CD4-positive, alpha-beta T cell treated with Interleukin-15 for 4 hours (primary cell): ENCODE measurements at places on chromosomes 7 and 10.
A peak's percentile ranks its signal among the peaks of the same experiment; 100 is the strongest.

DNA sequence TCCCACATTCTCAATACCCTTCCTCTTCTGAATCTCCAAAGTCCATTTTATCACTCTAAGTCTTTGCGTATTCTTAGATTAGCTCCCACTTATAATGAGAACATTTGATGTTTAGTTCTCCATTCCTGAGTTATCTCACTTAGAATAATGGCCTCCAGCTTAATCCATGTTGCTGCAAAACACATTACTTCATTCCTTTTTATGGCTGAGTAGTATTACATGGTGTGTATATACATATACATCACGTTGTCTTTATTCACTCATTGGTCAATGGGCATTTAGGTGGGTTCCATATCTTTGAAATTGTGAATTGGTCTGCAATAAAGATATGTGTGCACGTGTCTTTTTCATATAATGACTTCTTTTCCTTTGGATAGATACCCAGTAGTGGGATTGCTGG is 32.3 kb downstream of the GPR22 start:
- DNase-seq = no peak

- no peak for DNase-seq
Measured at GRCh38 chr7:79837915-79838314, 296.7 kb upstream of the GNAI1 start.

DNA sequence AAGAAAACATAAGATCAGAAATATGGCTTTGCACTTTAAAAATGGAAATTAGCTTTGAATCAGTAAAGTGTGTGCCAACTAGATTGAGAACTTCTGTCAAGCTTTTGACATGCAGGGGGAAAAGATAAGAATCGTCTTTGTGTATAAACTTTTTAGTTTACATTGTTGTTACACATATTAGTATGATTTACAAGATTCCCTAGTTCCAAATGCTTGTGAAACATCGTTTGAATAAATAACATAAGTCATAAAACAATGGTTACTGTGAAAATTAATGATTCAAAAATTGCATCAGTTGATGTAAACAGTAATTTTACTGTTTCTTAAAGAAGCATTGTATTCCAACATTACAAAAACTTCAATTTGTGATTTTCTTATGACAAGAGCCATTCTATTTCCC is 207.6 kb upstream of the MTPN start:
- DNase-seq = no peak

DNA sequence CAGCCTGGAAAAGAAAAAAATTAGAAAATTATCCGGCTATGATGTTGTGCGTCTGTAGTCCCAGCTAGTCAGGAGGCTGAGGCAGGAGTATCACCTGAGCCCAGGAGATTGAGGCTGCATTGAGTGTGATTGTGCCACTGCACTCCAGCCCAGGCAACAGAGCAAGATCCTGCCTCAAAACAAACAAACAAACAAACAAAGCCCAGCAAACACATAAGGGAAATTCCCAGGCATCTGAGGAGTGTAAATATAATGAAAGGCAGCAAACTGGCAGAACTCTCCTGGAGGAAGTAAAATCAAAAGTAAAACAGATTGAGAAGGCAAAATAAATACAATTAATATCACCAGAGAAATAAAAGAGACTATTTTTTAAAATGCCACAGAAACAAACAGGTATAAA is 84.5 kb upstream of the ITGB1 start:
- DNase-seq = no peak

- no peak for DNase-seq
Measured at GRCh38 chr10:9102026-9102425, 1047.5 kb downstream of the GATA3 start.

GRCh38 chr7:75630549-75630948 is 108.2 kb downstream of the HIP1 start:
- DNase-seq = no peak

GRCh38 chr10:78931321-78932053 is 137.3 kb upstream of the ZMIZ1 start:
- no peak for DNase-seq

GRCh38 chr7:107364787-107365186 is 105.1 kb upstream of the GPR22 start:
- no peak for DNase-seq

- no peak for DNase-seq
Measured at GRCh38 chr7:27237735-27238334, 4.8 kb upstream of the EVX1 start.

DNA sequence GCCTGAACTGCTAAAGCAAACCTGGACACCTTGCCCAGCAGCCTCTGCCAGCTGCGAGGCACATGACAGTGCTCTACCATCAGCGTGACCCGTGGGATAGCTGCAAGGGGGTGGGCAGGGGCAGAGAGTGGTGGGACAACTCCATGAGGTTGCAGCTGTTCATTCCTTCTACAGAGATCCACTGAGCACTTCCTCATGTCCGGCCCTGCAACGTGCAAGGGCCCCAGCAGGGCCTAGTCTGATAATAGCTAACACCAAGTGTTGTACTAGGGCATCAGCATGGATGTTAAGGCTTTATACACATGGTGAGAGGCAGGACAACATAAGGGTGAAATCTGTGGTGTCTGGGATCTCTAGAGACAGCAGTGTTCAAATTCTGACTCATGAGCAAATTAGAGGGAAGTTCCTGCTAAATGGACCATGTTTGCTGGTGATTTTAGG is 14.3 kb downstream of the NOD1 start:
- DNase-seq = no peak

- DNase-seq = no peak
Measured at GRCh38 chr7:79291498-79291865, 162.0 kb downstream of the MAGI2 start.

DNA sequence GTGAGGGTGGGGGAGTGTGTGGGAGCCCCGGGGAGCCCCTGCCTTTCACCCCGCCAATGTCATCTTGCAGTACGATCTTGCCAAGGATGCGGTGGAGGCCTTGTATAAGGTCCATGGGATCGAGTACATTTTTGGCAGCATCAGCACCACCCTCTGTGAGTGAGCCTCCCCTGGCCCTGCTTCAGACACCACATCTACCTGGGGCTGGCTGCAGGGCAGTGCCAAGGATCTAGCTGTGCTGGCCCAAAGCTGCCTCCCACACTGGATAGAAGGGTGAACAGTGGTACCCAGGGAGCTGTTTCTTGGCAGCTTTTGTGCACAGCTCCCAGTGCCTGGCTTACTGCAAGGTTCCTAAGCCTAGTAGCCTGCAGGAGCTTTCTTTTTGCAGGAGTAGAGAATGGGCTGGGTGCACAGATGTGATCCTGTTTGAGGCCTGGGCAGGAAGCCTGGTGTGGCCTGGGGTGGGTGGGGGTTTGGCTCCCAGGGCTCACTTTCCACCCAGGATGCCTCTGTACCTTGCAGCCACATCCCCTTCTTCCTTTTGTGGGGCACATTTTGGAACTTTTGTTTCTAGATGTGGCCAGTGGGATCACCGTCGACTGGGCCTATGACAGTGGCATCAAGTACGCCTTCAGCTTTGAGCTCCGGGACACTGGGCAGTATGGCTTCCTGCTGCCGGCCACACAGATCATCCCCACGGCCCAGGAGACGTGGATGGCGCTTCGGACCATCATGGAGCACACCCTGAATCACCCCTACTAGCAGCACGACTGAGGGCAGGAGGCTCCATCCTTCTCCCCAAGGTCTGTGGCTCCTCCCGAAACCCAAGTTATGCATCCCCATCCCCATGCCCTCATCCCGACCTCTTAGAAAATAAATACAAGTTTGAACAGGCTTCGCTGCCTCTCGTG is 12.2 kb upstream of the CPA1 start:
- no peak for DNase-seq

DNA sequence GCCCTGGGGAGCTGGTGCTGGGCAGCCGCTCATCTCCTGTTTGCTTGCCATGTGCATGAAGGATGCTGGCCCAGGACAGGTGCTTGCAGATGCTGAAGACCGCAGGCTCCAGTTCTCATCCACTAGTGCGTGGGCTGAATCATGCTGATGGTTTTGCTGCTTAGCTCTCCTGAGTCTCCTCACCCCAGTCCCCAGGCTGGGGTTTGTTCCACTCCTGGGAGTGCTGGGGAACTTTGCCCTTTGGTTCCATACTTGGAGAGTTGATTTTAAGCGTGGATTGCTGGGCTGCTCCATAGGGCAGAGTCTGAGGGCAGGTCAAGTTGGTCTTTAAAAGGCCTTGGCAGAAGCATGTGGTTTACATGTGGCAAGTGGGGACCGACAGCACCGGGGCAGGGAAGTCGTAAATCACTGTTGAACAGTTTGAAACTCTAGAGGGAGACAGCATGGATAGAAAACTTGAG is 9.1 kb downstream of the DYNC2I1 start:
- DNase-seq = no peak

- peak; percentile 12 for DNase-seq
Measured at GRCh38 chr7:92244808-92245486, 767 bp downstream of the KRIT1 start.

- DNase-seq = no peak
Measured at GRCh38 chr10:69181433-69181832, 1.4 kb downstream of the SUPV3L1 start.
